Stimulated activated CD4-positive, alpha-beta T cell treated with anti-CD3 and anti-CD28 coated beads, TNF-alpha, amount 100 ng/mL, for 24 hours (primary cell): ENCODE measurements at places on chromosomes 1 and 21.

DNA sequence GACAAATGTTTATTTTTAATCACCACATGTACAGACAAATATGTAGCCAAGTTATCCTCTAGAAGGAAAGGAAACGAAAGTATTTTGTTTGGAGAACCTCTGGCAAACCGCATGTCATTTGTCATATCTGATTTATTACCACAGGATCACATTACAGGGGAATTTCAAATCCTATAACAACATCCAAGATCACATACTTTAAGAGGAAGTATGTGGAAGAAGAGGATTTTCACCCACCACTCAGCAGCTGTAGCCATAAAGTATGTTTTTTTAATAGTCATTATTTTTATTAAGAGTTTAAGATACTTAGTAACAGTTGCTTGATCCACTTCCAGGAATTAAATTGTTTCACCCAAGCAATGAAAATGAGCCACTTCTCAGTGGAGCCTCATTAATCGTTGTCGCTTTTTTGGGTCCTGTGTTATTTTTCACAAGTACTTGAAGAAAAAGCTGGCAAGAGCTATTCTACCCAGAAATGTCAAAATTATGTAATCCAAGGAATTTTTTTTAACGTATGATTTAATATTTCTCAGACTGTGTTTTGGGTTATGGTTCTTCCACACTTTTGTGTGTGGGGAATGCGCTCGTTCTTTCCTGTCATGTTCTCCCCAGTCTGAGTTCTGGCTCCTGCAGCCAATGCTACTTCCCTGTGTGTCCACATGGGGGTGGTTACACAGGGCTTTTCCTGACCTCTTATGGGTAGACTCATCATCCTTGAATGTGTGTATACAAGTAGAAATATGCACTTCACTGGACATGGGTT is 6.9 kb downstream of the SERTAD4 start:
- no peak for DNase-seq

DNA sequence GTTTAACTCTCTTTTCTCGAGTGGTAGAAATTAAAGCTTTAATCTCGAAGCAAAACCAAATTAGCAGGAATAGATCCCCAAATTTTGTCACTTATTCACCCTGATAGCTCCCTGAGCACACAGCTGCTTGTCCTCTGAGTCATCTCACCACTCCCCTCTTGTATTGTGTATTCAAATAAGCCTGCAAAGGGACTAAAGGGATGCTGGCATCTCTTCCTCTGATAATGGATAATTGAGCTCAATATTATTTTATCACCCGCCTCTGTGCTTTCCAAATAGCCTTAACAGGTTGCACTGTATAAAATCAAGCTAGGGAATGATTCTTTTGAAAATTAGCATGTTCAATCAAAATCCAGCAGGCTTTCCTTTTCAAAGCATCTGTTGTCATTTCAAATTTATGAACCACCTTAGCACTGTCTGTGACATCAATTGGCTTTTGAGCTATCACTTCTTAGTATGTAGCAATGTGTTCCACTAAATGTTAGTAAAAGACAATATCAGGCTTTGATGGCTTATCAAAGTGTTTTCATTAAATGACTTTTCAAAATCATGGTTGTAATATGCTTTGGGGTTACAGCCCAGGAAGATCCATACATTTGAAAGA is 561.6 kb downstream of the PLA2G4A start:
- no peak for DNase-seq

DNA sequence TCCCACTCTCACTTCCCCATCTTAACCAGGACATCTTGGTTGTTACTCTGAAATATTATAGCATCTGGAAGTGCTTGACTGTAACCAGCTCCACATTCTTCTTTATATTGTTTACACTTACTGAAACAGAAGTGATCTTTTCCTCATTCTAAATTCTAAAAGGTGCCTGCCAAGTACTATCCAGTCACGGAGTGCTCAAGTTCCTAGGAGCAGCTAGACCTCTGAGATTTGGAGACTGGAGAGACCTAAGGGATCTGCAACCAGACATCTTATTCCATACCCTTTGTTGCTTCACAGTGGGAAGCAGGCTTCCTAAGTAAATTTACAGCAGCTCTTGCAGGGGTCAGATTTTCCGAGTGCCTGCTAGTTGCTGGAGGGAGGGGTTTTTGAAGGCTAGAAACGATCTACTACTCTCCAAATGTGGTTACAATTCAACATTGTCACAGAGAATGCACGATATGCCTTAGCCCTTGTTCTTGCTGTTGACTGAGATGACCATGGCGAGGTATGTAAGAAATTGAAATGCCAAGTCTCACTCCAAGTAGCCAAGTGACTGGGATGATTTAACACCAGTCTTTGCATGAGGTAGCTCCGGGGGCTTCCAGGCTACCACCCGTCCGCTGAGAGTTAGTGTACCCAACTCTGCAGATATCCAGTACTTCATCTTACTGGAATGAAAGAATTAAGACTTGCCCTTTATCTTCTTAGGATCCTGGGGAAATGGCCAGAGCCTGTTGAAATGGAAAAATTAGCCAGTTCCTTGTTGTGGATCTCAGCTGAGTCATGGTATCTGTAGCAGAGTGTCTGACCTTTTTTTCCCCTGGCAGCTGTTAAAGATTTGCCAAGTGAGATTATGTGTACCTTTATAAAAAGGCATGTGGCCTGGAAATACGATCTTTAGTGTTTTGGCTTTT is 150.8 kb downstream of the MAST2 start:
- DNase-seq, result no peak

GRCh38 chr1:9201401-9202239 is 33.0 kb upstream of the H6PD start:
- DNase-seq, result no peak

GRCh38 chr21:41866274-41866809 is 12.8 kb downstream of the PRDM15 start:
- no peak for DNase-seq

DNA sequence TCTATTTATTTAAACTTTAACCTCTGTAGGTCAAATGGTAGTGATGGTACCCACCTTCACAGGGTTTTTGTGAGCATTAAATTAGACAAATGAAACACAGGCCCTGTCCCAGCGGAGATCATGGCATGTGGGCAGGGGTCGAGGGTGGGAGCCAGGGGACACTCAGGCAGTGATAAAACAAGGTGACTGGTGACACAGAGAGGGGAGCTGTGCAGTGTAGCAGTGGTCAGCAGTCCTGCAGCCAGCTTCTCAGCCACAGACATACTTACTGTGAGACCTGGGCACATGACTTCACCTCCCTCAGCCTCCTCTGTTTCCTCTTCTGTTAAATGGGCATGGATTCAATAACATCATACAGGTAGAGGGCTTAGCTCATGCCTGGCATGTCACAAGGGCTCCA is 44.9 kb downstream of the SRRM1 start:
- no peak for DNase-seq

GRCh38 chr1:45924736-45925135 is 121.3 kb downstream of the MAST2 start:
- DNase-seq, result no peak

DNA sequence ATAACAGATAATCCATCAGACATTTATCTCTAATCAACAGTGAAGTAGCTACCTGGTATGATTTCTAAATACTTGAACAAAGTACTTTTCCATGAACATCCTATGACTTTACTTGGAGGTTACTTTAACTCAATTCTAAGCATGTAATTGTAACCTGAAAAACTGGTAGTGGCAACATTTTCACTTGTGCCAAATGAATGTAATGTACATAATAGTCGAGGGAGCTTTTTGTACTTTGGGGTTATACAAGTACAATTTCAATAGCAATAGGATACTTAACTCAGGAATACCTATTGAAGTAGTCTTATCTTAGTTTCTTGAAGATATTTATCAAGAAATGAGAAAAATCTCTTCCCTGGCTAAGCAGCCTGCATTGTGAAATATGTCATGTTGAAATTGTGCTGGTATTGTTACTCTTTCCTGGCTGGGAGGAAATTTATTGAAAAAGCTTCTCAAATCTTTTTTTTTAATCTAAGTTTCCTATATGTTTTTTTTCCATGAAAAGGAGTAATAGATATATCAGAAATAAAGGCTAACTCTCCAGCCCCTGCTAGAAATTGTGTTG is 33.7 kb upstream of the CACYBP start:
- DNase-seq, result no peak

GRCh38 chr1:39866767-39867166 is 16.5 kb downstream of the TRIT1 start:
- no peak for DNase-seq

DNA sequence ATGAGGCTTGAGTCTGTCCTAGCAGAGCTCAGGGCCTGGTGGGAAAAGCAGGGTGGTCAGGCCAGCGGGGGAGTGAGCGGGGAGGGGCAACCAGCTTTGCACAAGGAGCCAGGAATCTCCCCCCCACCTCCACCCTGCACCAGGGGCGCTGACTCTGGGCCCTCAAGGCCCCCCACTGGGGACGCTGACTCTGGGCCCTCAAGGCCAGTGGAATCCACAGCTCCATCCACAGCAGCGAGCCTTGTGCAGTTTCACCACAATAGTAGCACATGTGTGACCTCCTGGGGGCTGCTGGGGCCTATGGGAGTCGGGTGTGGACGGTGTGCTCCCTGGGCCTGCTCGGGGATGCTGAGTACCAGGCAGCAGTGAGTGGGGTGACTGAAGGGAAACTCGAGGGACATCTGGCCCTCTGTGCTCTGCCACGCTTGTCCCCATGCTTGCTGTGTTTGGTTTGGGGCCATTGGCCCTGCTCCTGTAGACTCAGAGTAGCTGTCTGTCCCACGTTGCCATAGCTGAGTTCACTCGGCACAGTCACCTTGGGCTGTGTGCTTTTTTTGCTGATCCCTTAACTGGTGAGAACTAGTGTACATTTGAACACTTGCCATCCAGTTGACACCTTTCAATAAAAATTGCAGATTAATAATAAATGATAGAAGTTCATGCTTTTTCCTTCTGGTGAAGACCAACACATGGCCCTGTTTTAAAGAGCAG is 89.2 kb downstream of the ADARB1 start:
- DNase-seq, result no peak

- no peak for DNase-seq
Measured at GRCh38 chr1:55747408-55747841, 532.3 kb upstream of the USP24 start.

GRCh38 chr1:11893907-11894251 is 32.3 kb downstream of the KIAA2013 start:
- DNase-seq, result peak; percentile 38

GRCh38 chr1:67838180-67838910 is 5.1 kb upstream of the GNG12 start:
- DNase-seq, result no peak

GRCh38 chr1:203441766-203442165 is 33.8 kb upstream of the PRELP start:
- no peak for DNase-seq
